NCI-H1092 treated with DMSO at 0.1 percent for 48 hours (cell line): ENCODE measurements at places on chromosomes 3 and 15.

- no peak for DNase-seq
Observed at GRCh38 chr3:107825556-107825955, 265.3 kb downstream of the CD47 start.

DNA sequence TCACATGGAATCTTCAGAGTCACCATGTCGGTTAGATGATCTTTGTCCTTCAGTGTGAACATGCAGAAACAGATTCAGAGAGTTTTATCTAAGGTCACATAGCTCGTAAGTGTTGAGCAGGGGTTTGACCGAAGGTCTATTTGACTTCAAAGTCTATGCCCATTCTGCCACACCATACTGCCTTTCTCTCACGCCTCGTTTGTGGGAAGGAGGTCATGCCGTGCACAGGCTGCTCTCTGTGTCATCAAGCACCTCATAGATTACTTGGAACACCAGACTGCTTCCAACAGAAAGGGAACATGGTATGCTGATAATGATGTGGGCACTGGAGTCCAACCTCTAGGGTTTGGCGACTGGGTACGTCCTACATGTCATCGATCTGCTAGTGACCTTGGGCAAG is 128.8 kb downstream of the SV2B start:
- DNase-seq = no peak

- DNase-seq = no peak
Observed at GRCh38 chr15:72382146-72382545, 6.3 kb upstream of the HEXA start.

- DNase-seq = no peak
Observed at GRCh38 chr3:45055411-45056143, 29.5 kb downstream of the CLEC3B start.

GRCh38 chr3:195268576-195269309 is 2.2 kb downstream of the XXYLT1 start:
- DNase-seq = no peak

- DNase-seq = no peak
Observed at GRCh38 chr3:152365766-152366593, 97.3 kb downstream of the MBNL1 start.

GRCh38 chr15:88382482-88382983 is 84.7 kb downstream of the MRPL46 start:
- no peak for DNase-seq

DNA sequence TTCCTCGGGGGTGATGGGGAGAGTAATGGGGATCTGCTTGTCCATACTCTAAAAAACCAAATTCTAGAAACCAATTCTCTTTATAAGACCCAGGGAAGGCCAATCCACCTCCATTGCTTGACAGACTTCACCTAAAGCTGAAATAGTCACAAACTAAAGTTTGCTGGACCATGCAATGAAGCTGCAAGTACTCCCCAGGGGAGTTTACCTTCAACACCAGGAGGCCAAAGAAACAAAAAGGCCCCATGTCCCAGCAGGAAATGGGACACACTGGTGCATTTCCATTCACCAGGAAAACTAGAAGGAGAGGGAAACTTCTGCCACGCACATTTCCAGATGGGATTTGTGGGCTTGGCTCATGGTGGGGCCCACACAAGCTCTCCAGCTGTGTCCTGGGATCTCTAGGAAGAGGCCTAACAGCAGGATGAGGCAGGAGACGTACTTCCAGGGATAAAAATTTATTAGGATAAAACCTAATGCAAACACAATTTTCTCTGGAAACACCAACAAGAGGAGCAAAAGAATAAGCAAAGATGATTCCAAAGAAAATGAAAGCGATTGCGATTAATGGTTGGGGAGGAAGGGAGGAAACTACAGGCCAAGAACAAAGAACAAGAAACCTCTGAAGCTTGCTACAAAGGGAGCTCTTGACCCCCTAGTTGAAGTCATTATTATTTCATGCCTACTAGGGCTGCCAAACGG is 238.0 kb upstream of the LRTM1 start:
- DNase-seq = no peak

DNA sequence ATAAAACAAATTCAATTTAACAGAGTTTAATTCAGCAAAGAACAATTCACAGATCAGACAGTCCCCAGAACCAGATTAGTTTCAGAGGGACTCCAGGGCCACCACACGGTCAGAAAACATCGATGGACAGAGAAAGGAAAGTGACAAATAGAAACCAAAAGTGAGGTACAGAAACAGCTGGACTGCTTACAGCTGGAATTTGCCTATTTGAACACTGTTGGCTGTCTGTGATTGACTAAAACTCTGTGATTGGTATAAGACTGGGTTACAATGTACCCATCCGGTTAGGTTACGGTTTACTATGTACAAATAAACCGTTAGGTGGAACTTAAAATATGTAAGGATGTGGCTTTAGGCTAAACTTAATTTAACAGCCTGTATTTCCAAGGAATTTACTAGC is 30.3 kb downstream of the MOBP start:
- DNase-seq = no peak

DNA sequence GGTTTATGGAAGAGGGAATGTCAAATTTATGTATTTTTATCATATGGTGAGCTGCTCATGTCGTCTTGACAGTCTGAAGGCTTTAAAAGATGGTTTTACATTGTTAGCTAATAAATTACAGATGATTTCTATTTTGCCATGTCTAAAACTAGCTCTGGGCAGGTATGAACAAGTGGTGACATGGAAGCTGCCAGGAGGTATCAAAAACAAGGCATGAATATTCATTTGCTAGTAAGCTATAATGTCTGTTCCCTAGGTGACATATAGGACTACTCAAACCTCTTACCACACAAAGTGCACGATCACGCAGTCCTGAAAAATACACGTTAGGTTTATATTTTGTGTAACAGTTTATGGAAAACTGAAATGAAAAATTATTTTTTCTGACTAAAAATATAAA is 34.8 kb downstream of the ST3GAL6 start:
- DNase-seq = no peak

- no peak for DNase-seq
Observed at GRCh38 chr15:96869790-96870189, 539.3 kb downstream of the NR2F2 start.

DNA sequence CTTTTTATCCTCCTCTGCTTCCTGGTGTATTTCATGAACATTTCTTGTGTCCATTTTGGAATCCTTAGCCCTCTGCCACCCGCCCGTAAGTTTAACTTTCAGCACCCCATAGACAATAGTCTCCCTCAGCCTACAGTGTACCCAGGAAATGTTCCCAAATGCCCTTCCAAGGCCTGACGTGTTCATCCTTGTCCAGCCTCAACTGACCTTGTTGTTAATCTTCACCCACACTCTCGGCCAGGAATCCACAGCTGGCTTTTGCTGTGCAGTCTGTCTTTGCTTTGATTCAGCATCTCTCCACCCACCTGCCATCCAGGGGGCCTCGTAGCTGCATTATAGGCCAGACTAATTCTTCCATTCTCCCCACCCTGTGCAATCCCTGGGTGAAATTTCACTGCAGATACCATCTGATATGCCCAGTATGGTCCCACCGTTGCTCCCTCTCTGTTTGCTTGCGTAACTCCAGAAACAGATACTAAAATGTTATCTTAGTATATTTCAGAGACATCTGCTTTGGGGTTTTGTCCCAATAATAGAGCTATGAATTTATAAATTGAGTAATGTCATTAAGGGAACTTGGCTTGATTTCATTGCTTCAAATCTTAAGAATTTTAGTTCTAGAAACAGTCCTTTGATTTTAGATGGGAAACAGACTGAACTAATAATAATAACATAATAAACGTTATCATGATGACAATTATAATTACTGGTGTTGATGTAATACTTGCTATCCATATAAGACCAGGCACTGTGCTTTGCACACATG is 16.6 kb downstream of the GUCA1C start:
- DNase-seq = no peak

GRCh38 chr3:101890716-101891115 is 41.4 kb downstream of the NFKBIZ start:
- DNase-seq = no peak

GRCh38 chr3:61218504-61218903 is 32.7 kb downstream of the FHIT start:
- DNase-seq = no peak

DNA sequence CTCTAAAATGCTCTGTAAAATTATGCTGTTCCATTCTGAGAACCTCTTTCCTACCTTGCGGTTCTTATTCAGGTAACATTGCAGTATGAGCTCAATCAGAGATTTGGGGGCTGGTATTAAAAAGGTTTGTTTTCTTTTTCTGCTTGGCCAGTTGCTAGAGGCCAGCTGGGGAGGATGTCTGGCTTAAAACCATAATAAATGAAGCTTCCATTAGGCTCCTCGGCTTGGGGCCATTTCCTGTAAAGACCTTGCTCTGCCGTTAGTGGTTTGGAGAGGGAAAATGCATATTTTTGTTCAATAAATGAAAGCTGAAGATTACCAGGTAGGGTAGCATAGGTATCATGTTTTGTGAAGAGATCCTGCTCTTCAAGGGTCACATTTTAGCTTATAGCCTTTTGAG is 55.2 kb downstream of the MCTP2 start:
- no peak for DNase-seq

GRCh38 chr3:45434996-45435395 is 46.6 kb downstream of the LARS2 start:
- no peak for DNase-seq

DNA sequence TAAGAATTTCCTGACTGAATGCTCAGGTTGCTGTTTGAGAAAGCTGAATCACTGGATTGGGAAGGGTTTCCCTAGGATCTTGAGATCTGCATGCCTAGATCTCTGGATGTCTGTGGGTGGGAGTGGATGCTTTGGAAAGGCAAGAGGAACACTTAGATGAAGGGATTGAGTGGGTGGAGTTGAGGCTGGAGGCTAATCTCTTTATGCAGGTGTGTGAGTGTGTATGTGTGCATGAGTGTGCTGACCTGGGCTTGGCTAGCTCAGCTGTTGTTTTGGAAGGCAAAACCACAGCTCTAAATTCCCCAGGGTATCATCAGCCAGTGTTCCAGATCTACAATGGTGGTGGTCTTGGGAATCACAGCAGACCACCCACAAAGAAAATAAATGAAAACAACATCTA is 60.5 kb downstream of the CLDN1 start:
- DNase-seq = no peak

DNA sequence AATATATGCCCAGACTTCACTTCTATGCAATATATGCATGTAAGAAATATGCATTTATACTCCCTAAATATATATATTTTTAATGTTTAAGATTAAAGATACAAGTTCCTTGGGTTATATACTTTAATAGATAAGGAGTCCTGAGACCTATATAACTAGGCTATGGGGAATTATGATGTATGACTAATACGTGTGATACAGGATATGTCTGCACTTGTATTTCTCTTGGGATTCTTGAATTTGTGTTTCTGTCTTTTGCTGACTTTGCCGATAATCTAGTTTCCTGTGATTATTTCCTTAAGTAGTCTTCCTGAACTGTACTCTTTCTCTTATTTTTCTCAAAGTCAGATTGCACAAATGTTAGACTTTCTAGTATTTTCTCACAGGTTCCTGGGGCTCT is 109.6 kb downstream of the PIK3CB start:
- DNase-seq = no peak

DNA sequence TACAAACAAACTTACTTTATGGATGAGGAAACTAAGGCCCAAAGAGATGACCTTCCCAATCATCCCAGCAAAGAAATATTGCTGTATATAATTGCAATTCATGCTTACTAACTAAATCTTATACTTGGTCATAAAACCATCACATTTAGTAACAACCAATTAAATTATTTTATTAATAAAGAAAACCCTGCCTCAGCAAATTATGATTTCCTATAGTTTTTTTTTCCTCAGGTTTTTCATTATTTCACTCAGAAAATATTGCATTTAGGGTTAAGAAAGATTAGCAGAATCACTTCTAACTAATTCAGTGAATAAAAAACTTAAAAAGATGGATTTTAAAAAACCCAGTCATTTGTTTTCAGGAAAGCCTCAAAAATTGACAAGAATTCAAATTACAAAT is 86.5 kb upstream of the GADL1 start:
- DNase-seq = no peak

GRCh38 chr15:93882779-93883178 is 348.6 kb upstream of the MCTP2 start:
- DNase-seq = no peak

DNA sequence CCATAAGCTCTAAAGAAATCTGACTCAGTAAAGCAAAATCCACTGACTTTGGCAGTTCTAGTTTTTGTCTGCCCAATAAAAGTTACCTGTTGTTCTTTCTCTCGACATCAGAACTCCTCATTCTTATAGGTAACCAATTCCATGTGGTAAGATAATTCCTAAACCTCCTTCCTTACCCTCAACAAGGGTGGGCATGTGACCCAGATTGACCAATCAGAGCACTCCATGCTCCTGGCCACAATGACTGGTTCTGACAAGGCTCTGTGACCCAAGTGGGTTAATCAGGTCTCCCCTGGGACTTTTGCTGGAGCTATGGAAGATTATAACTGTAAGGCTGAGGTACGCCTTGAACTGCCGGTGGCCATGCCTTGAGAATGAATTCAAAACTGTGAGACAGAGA is 31.7 kb downstream of the LINS1 start:
- DNase-seq = no peak

DNA sequence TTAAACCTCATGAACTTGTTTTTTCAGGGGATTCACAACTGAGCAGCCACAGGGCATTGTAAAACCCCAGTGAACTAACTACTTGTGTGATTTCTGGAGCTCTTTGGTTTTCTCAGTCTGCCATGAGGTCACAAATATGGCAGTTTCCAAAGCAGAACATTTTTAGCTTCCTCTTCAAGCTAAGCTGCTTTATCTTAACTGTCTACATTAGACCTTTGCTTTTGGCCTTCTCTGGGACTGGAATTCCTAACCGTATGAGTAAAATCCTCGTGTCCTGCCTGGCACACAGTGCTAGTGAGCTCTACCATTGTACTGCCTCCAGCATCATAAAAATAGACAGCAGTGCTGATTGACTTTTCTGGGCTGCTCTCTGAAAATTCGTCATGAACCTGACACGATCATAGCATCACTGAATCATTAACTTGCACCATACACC is 22.1 kb downstream of the CDIN1 start:
- no peak for DNase-seq

- no peak for DNase-seq
Observed at GRCh38 chr3:58218904-58219303, 8.1 kb upstream of the DNASE1L3 start.

DNA sequence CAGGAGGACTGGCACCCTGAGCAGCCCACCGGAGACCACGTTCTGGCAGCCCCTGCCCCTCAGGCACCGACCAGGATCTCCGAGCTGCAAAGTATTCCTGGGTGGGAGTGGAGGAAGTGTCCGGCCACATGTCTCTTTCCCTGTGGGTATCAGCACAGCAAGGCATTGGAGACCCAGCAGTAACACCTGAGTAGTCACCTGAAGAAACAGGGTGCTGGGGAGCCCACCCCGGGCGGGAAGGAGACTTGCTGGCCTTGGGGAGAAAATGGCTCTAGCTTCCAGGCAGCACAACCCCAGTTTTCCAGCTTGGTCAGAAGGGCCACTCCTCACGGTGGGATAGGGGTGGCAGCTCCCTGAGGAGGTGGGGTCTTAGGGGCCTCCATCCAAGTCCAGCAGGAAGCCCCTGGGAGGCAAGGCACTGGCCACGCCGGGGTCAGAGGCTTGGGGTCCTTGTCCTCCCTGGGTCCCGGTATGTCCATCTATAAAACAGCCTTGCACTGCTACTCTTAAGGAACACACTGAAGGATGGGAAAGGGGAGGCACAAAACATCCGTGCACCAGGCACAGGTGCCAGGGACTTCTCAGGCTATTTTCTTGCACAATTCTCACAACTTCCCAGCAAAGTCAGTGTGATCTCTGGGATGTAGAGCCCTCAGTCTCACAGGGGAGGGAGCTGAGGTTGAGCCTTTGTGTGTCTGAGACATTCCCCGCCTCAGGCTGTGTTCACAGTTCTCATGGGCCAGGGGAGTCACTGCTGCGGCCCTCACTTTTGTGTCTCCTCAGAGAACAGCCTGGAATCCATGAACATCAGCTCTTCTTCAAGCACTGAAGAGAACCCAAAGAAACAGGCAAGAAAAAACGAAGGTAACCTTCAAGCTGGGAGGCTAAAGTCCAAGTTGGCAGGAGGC is 11.9 kb downstream of the CFAP100 start:
- no peak for DNase-seq
